Testis (tissue), 5 donors: ENCODE measurements at places on chromosomes 6 and 20.

DNA sequence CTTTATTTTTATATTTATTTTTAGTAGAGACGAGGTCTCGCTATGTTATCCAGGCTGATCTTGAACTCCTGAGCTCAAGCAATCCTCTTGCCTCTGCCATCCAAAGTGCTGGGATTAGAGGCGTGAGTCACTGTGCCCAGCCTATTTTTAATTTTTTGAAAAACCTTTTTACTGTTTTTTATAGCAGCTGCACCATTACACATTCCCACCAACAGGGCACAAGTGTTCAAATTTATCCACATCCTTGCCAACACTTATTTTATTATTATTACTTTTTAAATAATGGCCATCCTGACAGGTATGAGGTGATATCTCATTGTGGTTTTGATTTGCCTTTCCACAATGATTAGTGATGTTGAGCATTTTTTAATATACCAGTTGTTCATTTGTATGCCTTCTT, 42.5 kb downstream of the PACSIN1 start:
- no peak for DNase-seq

DNA sequence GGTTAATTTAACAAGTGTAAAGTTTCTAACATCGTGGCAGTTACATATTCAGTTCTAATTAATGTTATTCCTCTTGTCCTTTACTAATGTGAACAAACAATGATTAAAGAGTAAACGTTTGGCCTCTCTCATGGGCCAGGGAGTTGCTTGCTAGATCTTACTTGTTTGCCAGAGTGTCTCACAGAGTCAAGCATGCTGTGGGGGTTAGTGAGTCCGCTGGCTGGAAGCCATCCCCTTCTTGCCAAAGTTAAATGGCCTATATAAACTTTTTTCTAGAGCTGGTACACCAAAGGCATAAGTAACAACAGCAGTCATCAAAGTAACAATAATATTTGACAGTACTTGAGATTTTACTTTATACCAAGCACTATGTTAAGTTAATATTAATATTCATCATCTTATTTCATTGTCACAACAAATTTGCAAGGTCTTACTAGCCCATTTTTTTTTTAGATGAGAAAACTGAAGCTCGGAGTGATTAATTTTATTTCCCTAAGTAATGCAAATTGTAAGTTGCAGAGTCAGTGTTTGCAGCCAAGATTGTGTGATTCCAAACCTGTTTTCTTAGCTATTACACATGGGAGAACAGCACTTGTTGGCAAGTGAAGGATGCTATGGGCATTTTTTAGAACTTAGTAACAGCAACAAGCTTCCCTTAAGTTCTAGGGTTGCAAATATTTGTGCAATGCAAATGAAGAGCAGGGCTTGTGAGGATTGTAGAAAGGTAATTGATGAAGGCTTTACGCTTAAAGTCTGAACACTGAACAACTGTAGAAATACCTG, 224.5 kb downstream of the RFPL4B start:
- peak; percentile 77 for DNase-seq

DNA sequence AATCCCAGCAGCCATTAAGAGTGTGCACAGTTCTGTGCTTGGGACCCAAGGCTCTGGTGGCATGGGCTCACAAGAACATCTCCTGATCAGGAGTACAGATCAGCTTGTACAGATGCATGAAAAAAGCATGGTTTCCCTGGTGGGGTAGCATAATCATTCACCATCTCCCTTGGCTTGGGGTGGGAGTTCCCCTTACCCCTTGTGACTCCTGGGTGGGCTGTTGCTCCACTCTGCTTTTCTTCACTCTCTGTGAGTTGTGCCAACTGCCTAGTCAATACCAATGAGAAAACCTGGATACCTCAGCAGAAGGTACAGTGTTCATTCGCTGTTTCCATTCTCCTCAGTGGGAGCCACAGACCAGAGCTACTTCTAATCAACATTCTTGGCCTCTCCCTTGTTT, 13.6 kb upstream of the HLA-DQB1 start:
- no peak for DNase-seq

GRCh38 chr20:39146394-39146793, 184.2 kb downstream of the DHX35 start:
- no peak for DNase-seq

DNA sequence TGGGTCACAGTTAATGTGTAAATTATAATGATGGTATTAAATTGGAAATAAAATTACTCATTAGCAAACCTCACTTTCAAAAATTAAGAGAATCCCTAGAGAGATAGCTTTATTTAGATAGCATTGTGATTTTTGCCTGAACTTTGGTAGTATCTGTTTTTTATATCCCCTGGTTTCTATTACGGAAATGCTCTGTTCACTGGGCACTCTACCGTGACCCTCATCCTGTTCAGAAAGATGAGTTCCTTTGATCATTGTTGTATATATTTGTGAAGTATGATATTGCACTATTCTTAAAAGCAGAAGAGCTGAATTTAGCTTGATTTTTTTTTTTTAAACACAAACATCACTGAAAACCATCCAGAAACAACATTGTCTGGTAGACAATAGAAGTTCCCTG, 1143.8 kb upstream of the MAP3K7 start:
- no peak for DNase-seq

DNA sequence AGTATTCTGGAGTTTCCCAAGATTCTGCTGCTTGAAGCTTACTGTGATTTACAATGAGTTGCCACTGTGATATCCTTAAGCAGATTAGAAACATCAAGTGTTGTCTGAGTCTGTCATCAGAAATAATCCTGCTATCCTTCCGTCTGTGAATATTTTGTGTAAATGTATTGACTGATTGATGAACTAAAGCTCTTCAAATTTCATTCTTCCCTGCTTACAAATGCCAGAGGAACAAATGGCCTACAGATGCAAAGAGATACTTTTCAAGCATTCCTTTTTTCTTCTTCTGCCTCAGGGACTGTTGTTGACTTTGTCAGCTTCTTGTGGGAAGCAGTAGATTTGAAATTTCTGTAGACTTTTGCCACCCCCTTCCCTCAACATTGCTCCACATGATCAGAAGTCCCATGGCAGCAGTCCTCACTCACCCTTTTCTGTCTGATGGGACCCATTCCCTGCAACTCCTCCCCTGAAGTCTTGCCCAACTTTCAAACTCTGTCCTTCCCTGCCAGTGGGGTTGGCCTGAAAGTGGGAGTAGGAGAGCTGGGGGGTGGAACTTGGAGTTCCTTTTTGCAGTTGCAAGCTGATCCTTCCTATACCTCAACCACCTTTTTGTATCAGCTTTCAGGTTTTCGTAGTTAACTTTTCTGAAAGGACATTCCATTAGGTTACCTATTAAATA, 38.5 kb upstream of the MLIP start:
- DNase-seq: no peak

DNA sequence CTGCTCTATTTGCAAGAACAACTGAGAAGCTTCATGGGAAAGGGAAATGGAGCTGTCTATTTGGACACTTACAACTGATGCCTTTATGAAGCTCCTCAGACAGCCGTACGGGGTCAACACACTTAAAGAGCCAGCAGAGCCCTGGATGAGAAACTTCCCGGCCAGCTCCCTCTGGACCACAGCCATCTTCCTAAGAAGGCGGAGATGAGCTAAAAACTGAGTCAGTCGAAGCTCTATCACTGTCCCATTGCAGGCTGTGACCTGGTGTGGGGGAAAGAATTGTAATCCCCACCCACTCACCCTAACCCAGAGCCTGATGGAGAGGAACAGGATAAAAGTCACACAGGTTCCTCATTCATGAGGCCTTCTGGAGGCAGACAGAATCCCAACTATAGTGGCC, 360.4 kb upstream of the JARID2 start:
- DNase-seq: no peak

DNA sequence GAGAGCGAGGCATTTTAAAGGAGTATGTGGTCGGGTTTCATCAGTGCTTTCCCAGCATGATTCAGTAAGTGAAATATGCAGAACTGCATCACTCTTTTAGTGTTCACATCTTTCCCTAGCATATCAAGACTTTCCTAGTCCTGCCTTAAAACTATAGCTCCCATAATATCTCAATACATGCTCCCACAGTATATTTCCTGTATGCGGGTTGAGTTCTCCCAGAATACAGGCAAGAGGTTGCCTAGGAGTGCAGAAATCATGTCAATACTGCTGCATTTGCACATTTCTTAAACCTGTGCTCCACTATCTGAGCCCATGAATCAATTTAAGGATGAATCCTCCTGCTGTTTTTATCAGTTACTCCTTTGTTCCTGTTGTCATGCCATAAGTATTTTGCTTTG, 386.6 kb upstream of the SLC35B3 start:
- DNase-seq: no peak
